ENCODE measurements at places on chromosomes 13 and 19.

DNA sequence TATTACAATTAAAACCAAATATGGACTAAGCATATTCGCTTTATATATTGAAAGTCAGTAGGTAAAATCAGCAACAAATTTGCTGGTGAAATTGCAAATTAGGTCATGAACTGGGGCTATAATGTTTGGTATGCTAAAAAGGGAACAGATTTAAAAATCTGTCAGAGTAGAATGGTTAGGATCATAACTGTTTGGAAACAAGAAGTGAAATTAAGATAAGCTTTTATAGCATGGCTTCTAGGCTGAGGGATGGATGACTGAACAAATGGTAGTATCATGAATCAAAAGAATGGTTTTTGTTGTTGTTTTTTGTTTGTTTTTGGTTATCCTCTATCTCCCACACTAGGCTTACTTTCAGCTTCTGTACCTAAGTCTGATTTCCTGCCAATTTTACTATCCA lies 1090.4 kb downstream of the PCDH9 start:
- no peak for DNase-seq

GRCh38 chr13:23867027-23867491 lies 22.1 kb downstream of the MIPEP start:
- DNase-seq: no peak

GRCh38 chr13:91722267-91722884 lies 324.0 kb downstream of the GPC5 start:
- DNase-seq: peak; percentile 19

DNA sequence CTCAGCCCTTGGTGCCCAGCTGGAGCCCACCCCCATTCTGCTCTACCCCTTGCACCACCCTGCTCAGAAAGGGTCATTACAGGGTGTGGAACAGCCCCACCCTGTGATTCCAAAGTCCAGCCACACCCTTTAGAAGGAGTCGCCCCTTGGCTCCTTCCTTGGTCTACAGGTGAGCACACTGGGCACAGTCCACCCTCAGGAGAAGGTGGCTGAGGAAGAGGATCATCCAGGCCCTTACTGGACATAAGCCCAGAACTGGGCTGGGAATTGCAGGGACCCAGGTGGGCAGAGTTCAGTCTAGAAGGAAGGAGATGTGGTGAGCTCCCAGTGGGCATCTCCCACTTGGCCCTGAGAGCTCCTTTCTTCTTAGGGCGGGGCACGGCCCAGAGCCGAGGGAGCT lies 8.6 kb downstream of the SLC46A3 start:
- DNase-seq: no peak

DNA sequence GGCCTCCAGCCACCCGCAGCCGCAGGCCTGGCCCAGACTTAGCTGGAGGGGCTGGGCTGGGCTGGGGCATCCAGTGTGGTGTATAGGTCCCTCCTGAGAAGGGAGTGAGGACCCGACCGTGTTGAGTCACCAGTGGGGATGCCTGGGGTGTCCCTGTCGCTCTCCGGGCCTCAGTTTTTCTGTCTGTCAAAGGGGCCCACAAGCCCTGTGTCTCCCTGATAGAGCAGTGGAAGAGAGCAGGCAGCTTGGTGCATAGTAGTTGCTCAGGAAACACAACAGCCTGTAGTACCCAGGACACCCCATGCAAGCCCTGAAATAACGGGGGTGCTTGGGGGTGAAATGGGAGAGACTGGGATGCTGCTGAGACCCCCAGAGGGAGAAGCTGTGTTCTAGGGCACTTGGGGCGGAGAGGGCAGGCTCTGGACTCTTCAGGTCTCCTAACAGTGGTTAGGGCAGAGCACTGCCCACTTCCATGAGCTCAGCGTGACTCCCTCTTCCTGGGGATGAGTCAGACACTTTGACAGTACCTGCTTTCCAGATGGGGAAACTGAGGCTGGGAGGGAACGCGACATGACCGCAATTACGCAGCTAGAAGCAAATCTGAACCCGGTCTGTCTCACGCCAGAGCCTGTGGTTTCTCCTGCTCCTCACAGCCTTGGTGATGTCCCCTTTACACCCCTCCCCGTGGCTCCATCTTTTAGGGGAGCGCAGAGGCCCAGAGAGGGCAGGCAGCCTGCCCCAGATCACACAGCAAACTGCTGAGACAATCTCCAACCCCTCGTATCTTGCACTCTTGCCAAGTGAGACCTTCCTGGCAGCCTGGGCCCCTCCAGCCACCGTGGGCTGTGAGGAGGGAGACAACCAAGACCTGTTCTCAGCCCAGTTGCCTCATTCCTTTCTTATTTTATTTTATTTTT lies 692 bp downstream of the SULT2B1 start:
- no peak for DNase-seq

GRCh38 chr13:30443957-30444404 lies 21.7 kb downstream of the UBE2L5 start:
- DNase-seq: no peak

GRCh38 chr13:32682740-32683139 lies 96.5 kb downstream of the PDS5B start:
- DNase-seq: no peak

GRCh38 chr19:2797280-2797679 lies 12.0 kb downstream of the THOP1 start:
- DNase-seq: no peak

DNA sequence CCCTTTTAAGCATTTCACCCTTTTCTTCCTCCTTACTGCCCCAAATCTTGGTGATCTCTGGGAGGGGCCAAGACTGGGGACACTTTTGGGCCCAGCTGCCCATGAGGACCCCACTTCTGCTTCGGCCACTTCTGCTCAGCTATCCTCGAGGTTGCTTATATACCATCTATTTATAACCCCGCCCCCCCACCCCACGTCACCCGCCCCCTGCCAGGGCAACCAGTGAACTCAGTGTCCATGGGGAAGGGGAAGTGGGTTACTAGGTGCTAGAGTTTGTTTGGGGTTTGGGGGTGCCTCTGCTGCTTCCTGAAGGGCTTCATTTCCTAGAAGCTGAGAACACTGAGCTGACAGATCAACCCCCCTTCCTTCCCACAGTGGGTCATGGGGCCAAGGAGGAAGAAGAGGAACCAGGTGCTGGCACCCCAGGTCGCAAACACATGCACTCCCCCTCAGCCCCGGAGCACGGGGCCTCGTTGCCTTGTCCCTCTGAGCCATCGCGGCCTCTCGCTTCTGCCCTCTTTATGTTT lies 6.1 kb upstream of the ADGRE5 start:
- no peak for DNase-seq

GRCh38 chr19:48918801-48919247 lies 14.7 kb upstream of the DHDH start:
- no peak for DNase-seq

DNA sequence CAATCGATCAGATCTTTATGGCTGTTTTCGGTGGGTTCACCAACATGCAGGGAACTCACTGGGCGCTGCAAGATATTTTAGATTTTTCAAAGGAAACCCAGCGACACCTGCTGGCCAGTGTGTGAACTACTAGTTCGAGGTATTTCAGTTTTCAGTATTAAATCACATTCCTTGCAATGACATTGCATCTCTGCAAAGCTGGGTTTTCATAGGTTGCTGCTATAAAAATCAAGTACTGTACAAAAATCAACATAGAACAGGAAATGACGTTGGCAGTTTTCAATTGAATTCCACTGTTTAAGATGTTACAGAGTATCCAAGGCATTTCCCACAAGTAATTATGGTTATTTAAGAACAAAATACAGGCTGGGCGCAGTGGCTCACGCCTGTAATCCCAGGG lies 17.6 kb downstream of the LIG1 start:
- peak; percentile 64 for DNase-seq

DNA sequence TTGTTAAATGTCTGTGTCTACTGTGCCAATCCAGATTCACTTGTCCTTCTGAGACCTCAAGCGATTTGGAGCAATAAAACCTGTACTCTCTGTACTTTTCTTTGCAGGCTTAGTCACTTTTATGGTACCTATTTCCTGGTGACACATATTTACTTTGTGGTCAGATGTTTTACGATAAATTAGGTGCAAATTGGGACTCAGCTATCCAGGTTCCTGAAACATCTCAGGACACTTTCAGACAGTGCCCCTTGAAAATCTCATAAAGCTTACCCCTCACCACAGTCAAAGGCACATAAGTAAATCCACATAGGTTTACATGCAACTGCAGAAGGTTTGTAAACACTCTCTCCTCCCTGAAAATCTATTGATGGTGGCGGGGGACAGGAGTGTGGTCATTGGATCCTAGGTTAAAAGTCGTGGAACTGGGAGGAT lies 438.8 kb downstream of the EFNB2 start:
- no peak for DNase-seq

DNA sequence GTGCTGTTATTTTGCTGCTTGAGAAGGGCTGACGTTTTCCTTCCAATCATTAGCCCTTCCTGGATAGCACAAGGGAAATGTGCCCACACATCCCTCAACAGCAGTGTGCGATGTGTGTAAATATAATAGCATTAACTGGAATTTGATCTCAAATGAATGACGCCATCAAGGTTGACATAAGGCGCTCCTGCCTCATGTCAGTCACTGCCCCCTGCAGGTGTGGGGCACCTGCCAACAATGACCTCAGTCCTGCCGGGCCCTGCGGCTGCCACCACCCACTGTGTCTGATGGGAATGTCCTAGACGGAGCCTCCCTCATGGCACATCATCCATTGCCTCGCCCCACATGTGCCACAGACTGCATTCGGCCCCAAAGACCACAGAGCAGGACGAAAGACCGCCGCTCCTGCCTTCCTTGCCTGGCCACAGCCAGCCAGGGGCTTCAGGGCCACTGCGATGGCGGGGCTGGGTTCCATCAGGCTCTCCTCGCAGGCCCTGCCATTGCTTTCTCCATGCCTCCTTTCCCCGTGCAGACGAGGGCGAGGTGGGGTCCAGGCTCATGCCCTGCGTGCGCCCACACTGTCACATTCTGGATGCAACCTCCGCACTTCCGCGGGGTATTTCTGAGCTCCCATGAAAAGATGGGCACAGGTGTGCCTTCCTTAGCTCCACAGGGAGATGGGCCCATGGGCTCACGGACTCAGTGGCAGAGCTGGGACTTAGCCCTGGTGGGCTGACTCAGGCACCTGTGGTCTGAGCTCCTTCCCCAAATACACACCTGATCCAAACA lies 146.7 kb downstream of the SOX1 start:
- no peak for DNase-seq

DNA sequence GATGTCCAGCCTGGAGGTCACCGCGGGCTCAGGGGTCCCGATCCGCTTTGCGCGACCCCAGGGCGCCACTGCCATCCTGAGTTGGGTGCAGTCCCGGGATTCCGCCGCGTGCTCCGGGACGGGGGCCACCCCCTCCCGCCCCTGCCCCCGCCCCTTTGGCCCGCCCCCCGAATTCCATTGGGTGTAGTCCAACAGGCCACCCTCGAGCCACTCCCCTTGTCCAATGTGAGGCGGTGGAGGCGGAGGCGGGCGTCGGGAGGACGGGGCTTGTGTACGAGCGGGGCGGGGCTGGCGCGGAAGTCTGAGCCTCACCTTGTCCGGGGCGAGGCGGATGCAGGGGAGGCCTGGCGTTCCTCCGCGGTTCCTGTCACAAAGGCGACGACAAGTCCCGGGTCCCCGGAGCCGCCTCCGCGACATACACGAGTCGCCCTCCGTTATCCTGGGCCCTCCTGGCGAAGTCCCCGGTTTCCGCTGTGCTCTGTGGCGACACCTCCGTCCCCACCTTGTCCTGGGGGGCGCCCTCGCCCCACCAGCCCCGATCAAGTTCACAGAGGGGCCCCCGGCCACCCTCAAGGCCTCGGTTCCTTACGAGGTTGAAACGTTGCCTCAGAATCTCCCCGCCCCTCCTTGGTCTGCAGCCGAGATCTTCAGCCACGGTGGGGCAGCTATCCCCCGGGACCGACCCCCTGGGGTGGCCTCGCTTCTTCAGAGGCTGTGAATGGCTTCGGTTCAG lies 1.2 kb downstream of the LDLR start:
- DNase-seq: peak; percentile 98

DNA sequence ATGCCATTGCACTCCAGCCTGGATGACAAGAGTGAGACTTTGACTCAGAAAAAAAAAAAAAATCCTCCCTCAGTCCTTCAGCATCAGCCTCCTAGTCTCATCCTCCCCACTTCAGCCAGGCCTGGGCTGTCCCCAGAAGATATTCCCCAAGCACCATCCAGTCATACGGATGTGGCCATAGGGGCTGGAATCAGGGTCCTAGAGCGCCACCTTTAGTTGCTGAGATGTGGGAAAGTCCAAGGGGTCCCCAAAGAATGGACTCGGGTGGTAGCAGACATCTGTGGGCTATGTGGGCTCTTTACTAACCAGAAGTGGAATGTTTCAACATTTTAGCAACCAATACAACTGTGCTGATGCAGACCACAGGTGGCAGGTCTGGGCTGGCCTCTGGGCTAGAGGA lies 3.1 kb upstream of the TYROBP start:
- no peak for DNase-seq

- DNase-seq: no peak
Observed at GRCh38 chr13:34156841-34157365, 339.0 kb downstream of the RFC3 start.

- no peak for DNase-seq
Observed at GRCh38 chr19:48175578-48175977, 5.1 kb downstream of the ZSWIM9 start.

GRCh38 chr19:4184718-4185352 lies 2.3 kb downstream of the ANKRD24 start:
- DNase-seq: no peak

DNA sequence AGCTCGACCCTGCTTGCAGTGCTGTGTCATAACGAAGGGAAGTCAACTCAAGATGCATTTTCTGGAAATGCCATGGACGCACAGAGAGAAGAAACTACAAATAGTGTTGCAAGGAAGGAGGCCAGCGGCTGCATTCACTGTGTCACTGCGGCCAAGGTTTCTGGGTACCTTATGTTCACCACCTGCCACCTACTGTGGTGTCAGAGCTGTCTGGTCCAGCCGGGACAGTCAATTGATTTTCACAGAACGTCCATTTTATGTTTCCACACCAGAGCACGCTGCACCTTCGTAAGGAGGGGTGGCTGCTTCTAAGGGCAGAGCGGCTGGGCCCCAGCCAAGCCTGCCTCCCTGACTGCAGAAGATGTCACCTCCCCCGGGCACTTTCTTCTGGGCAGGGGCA lies 17.7 kb downstream of the TSHZ3 start:
- no peak for DNase-seq

DNA sequence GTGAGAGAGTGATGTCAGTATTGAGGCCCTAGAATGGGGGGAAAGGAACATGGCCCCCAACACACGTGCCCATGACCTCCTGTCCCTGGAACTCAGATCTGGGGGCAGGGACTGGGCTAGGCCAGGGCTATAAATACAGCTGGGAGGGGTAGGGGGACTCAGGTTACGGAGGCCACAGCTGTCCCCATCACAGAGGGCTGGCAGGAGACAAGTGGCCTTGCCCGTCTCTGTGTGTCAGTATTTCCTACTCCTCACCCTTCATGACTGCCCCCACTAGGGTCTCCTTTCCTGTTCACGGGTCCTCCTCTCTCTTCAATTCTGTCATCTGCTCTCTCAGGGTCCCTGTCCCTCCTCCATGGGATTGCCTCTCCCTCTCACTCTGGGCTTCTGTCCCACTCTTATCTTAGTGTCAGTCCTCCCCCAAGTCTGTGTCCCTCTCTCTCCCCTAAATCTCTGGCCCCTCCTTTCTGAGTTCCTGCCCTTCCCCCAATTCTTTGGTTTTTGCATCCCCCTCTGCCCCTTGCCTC lies 687 bp upstream of the HRC start:
- DNase-seq: no peak
